Suppressor macrophage treated with lipopolysaccharide for 4 hours (primary cell): ENCODE measurements at places on chromosomes 12 and 14.
A peak's percentile ranks its signal among the peaks of the same experiment; 100 is the strongest.

DNA sequence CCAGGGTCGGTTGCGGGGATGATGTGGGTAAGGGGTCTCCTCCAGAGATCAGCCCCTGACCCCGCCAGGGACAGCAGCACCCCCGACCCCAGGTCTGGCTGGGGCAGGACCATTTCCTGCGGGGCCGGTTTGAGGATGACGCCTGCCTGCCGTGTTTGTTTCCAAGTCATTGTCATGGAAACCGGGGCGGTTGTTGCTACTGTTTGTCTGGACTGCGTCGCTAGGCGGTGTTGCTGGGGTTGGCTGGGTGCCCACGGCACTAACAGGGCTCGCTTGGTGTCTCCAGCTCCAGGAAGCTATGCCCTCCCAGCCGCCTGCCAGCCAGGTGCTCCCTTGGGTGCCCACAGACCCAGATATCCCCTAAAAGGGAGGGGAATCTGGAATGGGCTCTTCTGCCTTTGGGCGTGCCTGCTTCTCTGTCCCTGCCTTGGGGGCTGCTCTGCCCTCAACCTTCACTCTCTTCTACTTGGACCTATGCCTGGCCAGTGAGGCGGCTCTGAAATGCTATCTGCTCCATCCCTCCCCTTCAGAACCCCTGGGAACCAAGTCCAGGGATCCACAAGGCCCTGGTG lies 4.7 kb upstream of the CRIP1 start:
- DNase-seq = peak; percentile 95

DNA sequence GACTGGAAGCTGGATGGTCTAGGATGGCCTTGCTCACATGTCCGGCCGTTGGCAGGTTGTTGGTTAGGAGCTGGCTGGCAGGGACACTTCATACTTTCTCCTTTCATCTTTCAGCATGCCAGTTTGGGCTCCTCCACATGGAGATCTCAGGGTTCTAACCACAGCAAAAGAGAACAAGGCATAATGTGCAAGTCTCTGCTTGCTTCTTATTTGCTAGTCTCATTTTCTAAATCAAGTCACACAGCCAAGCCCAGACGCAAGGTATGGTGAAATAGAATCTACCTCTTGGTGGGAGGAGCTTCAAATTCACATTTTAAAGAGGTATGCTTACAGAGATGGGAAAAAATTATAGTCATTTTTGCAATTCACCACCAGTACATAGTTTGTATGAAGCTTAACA lies 69.1 kb upstream of the NAP1L1 start:
- DNase-seq = no peak

DNA sequence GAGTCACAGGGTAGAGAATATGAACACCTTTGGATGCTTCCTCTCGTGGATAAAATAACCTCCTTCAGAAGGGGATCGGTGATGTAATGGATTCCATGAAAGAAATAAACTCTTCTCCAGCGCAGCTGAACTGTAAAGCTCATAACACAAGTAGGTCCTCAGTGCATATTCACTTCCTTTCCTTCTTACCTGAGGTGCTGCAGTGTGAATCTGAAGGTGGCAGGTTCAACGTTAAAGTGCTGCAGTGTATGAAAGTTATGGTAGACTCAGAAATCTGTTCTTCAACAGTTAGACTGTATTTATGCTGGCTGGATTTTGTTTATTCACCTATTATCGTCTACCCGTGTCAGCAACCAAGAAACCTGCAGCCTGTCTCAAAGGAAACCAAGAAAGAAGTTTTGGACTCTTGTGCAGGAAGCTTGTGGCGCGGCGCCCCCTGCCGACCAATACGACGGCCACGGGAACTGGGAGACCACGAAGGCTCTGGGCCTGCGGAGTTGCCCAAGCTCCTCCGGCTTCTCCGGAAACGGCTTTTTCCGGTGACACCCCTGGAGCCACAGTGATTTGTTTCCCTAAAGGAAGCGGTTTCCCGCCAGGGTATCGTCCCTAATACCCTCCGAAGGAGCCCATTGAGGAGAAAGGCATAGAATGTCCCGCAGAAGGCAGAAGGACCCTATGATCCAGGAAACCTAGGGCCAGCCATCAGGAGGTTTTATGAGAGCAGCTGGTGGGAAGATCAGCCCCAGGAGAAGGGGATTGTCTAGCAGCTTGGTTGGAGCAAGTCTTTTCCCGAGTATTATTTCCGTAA lies 17.6 kb upstream of the RNASE3 start:
- DNase-seq = peak; percentile 88

DNA sequence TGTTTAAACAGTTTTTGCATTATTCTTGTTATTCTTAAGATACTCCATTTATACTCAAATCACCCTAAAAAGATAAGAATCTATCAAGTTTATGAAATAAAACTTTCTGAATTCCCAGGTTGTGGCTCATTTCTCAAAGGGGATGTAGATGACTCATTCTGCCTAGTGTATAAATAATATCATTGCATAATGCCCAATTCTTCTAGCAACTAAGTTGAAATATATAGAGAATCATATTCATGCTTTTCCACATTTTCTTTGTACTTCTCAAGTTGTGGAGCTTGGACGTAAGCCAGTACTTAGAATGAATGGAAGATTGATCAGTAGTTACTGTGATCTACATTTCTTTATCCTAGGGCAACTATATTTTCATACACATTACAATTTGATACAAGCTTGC lies 201.1 kb downstream of the PPFIA2 start:
- no peak for DNase-seq

DNA sequence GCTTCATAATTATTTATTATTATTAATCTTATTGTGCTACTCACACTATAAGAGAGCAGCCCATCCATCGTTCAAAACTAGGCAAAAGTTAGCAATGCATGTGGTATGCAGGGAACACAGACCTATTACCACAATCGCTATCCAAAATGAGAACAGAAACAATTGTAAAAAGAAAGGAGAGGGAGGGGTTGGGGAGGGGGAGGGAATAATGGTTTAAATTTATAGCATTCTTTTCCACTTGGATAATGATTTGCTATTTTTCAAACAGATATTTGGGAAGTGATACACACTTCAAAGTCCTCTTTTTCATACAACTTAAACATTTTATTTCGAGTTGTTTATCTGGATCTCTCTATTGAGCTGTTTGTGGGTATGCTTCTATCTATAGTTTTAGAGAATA lies 248.6 kb upstream of the SOX5 start:
- DNase-seq = no peak

GRCh38 chr12:96190413-96191108 lies 3.6 kb upstream of the ELK3 start:
- no peak for DNase-seq

DNA sequence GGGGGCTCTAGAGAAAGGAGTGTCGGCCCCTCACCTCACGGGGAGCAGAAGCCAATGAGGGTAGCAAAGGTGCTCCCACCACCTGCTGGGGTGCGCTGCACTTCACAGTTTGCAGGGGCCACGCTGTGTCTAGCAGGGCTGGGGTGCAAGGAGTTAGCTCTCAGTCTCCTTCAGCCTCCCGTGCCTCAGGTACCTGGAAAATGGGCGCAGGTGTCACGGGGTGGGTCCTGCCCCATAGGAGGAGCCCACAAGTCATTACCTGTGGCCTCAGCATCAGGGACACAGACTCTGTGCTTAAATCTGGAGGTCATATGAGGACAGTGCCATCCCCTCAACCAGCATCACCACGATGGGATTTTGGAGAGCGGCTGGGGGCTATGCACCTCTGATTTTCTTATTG lies 326.7 kb downstream of the ADGRD1 start:
- DNase-seq = no peak
